ENCODE measurements at places on chromosomes 6 and 20. TPM values are rescaled to one million over a fixed set of nuclear protein-coding genes. Genes with fewer than 3 reads are reported as not detected.

The RIMS4 gene
- 0.10 TPM for total RNA-seq

DNA sequence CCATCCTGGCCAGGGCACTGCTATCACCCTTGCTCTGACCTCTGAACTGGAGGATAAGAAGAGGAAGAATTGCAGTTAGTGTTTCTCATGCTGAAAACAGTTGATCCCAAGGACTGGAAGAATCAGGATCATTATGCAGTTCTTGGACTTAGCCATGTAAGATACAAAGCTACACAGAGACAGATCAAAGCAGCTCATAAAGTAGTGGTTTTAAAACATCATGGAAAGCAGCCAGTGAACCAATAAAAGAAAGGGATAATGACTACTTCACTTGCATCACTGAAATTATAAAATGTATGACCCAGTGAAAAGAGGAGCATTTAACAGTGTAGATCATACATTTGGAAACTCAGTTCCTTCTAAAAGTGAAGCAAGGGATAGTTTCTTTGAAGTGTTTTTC lies 47.7 kb downstream of the DNAH8 start:
- no peak for DNase-seq

The ZNFX1 gene
- 25.0 TPM for total RNA-seq

- DNase-seq, result no peak
These were observed 23.5 kb downstream of the SNAP25 start for GRCh38 chr20:10242166-10242565.

- DNase-seq, result no peak
These were observed 5.6 kb upstream of the CCDC170 start for GRCh38 chr6:151488226-151488625.

DNA sequence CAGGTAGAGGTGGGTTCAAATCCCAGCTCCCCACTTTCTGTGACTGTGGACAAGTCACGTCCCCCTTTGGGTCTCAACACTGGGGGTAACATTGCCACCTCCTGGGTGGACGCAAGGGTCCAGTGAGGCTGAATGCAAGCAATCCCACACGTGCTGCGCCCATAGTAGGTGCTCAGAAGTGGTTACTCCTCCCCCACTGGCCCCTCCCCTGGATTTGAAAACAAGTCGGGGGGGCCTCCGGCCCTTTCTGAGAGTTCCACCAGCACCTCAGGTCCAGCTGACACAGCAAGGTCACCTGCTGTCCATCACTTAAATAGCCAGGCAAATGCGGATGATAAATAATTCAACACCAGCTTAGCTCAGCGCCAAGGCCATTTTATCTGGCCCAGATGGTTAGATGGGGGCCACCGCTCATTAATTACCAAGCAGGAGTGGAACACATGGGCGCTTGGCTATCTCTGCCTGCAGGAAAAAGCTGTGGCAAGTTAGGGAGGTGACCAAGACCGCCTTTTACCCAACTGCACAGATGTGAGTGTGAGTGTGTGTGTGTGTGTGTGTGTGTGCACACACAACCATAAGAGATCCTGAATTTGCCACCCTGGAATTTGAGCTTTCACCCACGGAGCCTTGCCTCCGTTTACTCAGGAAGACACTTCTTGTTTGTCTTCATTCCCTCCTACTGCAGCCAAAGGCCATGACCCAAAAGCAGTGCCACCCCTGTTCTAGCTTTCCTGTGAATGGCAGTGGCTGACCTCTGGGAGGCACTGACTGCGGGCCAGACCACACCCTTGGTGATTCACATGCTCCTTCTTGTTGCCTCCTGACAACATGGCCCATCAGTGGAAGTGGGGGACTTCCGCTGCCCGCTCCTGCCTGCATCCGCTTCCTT lies 34.7 kb upstream of the KCNB1 start:
- DNase-seq, result no peak

The SEMG1 gene
- total RNA-seq, result not detected

GRCh38 chr6:109318328-109318876 lies 63.9 kb downstream of the CD164 start:
- DNase-seq, result no peak
